ENCODE measurements at places on chromosomes 13 and 19.

DNA sequence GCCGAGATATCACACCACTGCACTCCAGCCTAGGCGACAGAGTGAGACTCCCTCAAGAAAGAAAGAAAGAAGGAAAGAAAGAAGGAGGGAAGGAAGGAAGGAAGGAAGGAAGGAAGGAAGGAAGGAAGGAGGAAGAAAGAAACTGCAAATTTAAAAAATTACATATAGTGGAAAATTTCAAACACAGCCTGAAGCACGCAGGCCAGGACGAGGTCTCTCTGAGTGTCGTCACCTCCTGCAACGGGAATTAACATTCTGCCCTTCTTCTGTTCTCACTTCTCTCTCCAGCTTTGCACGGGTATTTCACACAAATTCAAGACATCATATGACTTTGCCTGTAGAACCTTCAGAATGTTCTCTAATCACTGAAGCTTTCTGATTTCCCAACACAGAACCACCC, 108.2 kb downstream of the GNG7 start:
- no peak for DNase-seq

- no peak for DNase-seq
Measured at GRCh38 chr19:29397748-29398147, 128.0 kb upstream of the VSTM2B start.

DNA sequence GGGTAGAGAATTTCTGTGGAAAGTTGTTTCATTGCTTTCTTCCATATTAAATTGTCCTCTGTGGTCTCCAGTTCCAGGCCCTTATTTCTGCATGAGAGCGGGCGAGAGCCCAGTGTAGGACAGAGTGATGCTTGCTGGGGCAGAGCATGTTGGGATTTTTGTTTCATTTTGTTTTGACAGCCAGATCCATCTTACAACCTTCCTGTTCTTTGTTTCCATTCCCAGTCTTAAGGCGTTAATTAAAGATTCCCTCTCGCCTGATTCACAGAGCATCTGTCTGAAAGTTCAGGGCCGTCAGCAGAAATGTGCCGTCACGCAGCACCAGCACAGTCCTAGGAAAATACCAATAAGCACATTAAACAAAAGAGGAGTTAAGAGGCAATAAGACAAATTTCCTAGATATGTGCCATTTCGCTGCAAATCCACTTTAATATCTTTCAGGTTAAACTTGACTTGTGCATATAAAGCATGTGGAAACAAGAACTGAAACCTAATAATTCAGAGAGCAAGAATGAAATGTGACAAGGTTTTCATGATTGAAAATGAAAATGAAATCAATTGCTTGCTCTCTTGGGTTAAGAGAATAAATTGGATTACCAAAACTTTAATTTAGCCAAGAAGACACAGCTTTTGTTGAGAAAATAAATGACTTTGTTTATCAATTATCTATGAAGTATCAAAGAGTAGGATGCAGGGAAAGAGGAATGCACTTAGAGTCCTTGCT, 210.7 kb upstream of the SLC10A2 start:
- DNase-seq, result no peak

DNA sequence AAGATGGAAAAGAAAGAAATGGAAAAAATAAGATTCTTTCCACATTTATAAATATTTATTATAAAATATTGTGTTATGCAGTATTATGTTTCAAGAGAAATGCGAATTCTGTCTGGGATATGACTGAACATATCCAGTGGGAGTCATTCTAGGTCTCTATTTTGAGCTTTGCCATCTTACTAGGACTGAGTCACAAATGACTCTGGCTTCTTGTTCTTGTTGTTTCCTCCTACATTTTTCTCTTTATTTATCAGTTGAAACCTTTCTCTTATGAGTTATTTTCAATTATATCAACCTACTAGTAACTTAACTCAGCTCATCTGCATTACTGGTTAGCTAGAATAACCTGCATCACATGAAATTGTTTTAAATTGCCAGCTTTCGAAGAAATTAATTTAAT, 1247.3 kb downstream of the SLITRK1 start:
- DNase-seq, result no peak

- no peak for DNase-seq
Measured at GRCh38 chr13:71045101-71045500, 821.9 kb downstream of the DACH1 start.

DNA sequence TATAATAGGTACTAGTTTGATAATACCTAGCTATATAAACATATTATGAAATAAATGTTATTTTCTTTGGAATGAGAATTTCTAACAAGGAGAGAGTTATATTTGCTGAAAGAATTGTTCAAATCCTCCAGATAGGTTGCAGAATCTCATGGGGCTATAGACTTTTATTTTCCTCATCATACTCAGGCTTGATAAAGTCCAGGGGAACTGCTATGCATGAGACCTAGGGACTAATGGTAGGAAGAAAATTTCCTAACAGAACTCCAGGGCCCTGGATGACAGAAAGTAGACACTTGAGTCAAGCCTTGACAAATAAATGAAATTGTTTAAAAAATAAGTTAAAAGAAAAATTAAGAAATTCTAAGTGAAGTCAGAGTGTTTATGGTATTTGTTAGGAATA, 138.5 kb upstream of the DACH1 start:
- DNase-seq, result no peak

GRCh38 chr19:42191330-42191729, 26.1 kb downstream of the DEDD2 start:
- DNase-seq, result no peak

DNA sequence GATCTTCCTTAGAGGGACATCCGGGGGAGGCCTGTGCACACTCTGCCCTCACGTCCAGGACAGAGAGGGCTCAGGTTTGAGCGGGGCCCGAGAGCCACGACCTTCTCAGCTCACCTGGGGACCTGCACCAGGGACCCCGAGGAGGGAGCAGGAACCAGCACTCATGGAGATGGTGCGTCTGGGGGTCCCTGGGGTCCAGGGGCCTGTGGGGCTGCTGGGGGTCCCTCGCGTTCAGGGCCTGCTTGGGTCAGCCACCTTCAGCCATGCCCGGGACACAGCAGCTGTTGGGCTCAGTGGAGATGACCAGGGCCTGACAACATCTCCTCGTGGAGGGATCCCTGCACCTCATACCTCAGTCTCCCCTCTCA, 47.1 kb downstream of the TMEM255B start:
- DNase-seq, result no peak

GRCh38 chr19:7516333-7516732, 430 bp downstream of the ZNF358 start:
- no peak for DNase-seq

DNA sequence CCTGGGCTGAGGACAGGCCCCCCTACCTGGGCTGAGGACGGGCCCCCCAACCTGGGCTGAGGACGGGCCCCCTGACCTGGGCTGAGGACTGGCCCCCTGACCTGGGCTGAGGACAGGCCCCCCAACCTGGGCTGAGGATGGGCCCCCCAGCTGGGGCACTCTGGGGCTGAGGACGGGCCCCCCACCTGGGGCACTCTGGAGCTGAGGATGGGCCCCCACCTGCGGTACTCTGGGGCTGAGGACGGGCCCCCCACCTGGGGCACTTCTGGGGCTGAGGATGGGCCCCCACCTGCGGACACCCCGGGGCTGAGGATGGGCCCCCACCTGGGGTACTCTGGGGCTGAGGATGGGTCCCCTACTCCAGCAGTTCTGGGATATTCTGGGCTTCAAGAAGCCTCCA, 65.5 kb downstream of the RASA3 start:
- no peak for DNase-seq

GRCh38 chr13:81017513-81018152, 676.7 kb upstream of the SPRY2 start:
- DNase-seq, result no peak

DNA sequence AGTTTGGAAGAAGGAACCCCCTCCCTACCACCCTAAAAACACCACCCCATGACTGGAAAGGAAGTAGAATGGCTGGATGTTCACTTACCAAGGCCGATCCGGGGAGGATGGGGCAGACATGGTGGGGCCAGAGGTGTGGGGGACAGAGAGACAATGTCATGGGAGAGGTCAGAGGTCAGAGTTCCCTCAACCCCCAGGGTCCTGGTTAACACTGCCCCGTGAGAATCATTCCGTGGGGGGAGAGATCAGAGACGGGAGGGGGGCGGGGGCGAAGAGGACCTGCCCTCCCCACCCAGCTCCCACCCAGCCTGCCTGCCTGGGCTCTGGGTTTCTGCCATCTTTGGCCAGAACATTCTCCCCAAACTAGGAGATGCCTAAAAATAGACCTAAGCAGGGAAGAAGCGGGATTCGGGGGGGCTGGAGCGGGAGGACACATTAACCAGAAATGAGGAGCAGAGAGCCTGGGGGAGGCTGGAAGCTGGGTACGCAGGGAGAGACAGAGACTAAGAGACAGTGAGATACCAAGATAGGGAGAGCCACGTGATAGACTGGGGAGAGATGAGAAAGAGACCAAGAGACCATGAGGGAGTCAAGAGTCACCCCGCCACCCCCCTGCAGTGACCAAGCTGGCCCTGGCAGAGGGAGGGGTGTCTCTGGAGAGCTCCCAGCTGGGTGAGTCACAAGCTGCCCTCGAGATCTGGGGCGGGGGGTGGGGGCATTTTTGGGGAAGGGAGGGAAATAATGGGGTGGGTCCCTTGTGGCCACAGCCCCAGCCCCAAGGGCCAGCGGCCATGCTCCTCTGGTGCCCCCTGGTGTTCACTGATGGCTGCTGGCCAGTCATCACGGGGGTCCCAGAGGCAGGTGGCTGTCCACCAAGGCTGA, 6.1 kb upstream of the KANK2 start:
- DNase-seq, result peak; percentile 7

GRCh38 chr13:45747071-45747470, 45.0 kb downstream of the CBY2 start:
- no peak for DNase-seq

DNA sequence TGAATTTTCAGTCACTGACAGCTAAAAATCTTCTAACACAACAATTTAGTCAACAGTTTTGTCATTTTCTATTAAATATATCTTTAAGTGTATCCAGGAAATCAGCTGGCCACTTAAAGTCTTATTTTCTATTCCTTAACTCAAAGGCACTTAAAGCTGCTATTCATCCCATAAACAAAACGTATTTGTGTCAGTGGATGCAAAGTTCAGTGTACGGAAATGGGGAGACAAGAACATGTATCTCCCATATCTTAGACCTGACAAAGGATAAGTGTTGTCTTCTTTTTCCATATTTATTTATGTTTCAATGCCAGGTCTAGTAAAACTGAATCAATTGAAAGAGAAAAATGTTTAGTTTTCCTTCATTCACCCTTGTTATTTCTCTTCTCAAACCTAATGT, 409.8 kb upstream of the KLHL1 start:
- DNase-seq, result no peak

GRCh38 chr13:76455960-76456359, 430.2 kb downstream of the KCTD12 start:
- DNase-seq, result no peak

GRCh38 chr13:114009590-114010400, 35.9 kb upstream of the C13orf46 start:
- DNase-seq, result no peak

DNA sequence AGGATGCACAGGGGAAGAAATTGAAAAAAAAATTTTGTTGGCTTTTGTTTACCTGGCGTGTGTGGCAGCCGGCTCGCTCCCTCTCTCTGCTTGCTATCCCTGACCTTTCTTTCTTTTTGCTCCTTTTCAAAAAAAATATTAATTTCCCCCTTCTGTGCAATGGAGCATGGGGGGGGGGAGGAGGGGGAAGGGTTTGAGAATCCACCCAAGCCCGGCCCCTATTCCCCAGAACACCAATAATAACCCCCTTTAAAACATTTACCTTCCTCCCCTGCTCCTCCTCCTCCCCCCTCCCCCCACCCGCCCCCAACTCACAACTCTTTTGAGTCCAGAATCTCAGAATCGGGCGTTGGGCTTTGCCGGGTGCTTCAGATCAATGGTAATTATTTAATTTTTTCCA, 28.4 kb downstream of the NFIX start:
- DNase-seq, result no peak

DNA sequence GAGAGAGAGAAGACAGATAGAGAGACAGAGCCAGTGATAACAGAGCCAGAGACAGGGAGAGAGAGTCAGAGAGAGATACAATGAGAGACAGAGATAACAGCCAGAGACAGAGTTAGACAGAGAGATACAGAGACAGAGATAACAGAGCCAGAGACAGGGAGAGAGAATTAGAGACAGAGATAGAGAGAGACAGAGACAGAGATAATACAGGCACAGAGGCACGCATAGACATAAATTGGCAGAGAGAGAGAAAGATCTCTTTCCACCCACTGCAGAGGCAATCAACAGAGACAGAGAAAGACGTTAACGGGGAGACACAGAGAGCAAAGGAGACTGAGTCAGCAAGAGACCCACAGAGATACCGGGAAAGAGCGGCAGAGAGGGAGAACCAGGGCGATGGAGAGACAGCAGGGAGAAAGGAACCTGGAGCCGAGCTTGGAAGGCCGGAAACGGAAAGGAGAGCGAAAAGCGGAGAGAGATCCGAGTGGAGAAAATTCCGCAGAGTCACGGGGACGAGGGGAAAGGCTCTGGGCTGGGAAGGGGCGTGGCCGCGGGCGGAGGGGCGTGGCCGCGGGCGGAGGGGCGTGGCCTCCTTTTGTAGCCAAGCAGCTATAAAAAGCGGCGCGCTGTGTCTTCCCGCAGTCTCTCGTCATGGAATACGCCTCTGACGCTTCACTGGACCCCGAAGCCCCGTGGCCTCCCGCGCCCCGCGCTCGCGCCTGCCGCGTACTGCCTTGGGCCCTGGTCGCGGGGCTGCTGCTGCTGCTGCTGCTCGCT, at the start of gene TNFSF9:
Gene TNFSF9, plus strand, starts transcription at position 641 of the 777 bp plus-strand sequence. Its CDS starts 11 bp downstream, at position 652.
- DNase-seq, result peak; percentile 27

DNA sequence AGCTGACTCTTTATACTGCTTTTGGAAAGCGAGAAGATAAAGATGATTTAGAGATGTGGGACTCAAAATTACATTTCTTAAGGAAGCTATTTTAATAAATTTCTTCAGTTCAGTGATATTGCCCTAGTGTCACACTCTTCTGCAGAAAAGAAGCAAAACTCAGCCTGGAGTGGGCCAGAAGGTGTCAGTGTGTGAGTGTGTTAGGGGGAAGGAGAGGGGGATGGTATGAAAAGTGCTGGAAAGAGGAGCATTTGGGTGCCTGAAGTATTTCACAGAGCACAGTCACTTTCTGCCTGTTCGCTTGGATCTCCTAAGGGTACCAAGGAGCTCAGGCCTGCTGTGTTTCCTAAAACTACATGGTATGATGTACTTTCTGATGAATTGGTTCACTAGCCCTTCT, 84.5 kb upstream of the FRY start:
- DNase-seq, result no peak

GRCh38 chr19:10192922-10193321, 1.8 kb downstream of the DNMT1 start:
- DNase-seq, result no peak

DNA sequence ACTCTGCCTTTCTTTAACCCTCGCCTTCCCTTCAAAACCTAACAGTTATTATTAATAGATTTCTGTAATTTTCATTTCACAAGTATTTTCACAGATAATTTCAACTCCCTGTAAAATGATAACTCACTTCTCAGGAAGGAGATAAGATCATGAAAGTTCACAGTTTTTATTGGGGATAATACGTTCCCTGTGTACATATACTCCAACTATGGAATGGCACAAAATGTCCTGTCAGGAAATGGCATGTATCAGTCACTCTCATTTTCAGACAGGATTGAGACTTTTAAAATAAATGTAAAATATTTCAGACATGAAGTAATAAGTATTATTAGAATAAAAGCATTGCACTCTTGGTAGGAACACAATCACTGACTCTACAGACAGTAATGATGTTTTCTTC, 932 bp upstream of the TRAPPC2B start:
- DNase-seq, result no peak

GRCh38 chr13:110303644-110304043, 3.3 kb downstream of the COL4A1 start:
- DNase-seq, result no peak

GRCh38 chr13:52366291-52366690, 39.7 kb downstream of the THSD1 start:
- no peak for DNase-seq

Data from NK-92 treated with Interleukin-12 subunit alpha and Interleukin-12 subunit beta, amount 100 ng/mL, for 24 hours (cell line).